ENCODE measurements at places on chromosomes 13 and 19.
A peak's percentile ranks its signal among the peaks of the same experiment; 100 is the strongest.

- DNase-seq: no peak
Observed at GRCh38 chr19:28046932-28047331, 1166.0 kb downstream of the UQCRFS1 start.

- DNase-seq: peak; percentile 42
Observed at GRCh38 chr19:12872941-12873890, 8.0 kb downstream of the DNASE2 start.

DNA sequence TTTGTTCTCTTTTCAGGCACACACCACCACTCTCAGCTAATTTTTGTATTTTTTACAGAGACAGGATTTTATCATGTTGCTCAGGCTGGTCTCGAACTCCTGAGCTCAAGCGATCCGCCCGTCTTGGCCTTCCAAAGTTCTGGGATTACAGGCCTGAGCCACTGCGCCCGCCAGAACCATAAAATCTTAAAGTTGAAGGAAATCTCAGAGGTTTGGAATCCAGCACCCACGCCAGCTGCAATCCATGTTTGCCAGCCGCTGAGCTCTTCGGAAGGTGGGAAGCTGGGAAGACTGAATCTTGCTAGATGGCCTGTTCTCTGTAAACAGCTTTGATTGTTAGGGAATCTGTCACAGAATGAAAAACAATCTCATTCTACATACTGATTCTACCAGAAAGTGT lies 38.5 kb downstream of the SPATA13 start:
- DNase-seq: no peak

DNA sequence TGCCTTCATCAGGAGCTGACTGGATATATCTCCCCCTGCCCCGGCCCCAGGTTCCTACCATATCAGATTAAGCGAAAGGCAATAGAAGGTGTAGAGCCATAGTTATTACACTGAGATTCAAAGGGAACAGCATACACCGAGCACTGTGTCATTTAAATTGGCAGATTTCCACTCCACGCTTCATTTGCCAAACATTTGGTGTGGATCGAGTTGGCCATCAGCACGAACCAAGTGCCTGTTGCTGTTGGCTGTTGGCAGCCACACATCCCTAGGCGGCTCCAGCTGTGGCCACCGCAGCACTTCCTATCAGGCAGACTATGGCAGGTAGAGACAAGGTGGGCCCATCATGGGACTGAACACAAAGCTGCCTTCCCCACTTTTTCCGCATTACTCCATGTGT lies 115.8 kb downstream of the CCNA1 start:
- no peak for DNase-seq

DNA sequence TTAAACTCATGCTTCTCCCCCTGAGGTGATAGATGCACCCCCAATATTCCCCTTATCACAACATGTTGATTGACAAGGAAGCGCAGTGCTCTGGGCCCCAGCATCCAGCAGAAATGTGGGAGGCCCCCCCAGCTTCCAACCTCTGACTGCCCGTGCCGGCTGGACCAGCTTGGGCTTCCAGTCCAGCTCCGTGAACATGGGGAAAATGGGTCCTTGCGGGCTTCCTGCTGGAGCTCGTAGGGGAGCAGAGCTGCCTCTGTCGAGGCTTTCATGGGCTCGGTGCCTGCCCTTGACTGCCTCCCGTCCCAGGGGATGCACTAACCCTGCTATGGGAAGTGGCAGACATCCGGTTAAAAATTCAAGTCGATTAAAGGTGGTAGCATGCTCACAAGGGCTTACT lies 188.9 kb downstream of the COL4A1 start:
- DNase-seq: no peak

GRCh38 chr13:113275387-113275786 lies 21.7 kb upstream of the LAMP1 start:
- DNase-seq: no peak

GRCh38 chr19:50693064-50693975 lies 26.3 kb downstream of the SHANK1 start:
- DNase-seq: no peak

DNA sequence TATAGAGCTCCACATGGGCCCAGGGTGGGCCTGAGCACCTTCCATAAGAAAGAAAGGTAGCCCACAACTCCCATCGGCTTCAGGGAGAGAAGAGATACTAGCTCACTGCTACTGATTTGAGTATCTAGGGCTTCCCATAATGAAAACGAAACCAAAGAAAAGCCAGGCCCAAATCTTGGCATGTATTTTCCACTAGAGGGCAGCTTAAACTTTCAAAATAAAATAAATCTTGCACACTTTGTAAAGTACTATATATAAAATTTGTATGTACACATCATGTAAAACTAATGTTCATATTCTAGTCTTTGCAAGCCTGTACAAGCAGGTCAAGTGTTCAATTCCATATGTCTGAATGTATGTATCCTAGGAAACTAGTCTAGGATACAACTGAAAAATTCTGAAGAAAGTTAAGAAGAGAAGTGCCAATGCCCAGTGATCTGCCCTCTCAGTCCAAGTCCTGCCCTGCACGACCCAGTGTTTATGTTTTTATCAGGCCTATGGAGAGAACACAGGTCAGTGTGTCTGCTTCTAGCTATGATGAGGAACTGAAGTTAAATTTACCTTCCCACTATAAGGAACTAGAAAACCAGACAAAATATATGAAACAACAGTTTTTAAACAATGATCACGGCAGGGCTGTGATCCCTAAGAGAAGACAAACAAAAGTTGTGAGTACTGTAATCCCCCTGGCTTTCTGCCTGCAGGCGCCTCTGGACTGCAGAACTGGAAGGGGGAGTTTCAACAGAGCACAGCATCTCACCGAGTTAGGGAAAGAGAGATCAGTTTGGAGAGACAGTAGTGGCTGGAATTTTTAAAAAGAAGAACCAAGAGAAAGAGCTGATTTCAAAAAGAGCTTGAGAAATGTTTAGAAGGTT lies 475.7 kb downstream of the UQCRFS1 start:
- no peak for DNase-seq

DNA sequence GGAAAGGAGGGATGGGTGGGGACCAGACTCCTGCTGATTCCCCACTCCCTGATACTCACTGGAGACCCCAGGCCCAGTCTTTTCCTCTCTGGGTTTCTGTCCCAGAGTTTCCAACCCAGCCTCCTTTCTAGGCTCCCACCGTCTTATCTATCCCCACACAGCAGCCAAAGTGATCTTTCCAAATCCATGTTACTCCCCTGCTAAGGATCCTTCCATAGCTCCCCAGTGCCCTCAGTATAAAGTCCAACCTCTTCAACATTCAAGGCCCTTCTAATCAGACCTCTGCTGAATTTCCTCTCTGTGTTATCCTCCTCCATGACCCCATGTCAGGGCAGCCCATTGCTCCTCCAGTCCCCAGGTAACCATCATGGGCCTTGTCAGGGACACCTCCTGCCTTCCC lies 1.3 kb upstream of the TGFB1 start:
- DNase-seq: no peak

DNA sequence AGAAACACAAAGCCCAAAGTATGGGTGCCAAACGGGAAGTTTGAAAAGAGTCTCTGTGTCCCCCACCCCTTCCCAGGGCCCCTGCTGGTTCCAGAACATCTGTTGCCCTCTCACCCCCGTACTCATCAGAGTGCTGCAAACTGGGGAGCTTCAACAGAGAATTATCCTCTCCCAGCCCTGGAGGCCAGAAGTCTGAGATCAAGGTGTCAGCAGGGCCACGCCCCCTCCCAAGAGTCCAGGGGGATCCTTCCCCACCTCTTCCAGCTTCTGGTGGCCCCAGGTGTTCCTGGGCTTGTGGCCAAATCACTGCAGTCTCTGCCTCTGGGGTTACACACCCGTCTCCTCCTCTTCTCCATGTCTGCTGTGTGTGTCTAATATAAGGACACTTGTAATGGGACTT lies 183.4 kb downstream of the PTPRS start:
- no peak for DNase-seq

GRCh38 chr19:5889288-5889971 lies 14.2 kb downstream of the NDUFA11 start:
- DNase-seq: no peak

GRCh38 chr19:48290401-48290770 lies 20.5 kb downstream of the ZNF114 start:
- DNase-seq: no peak

GRCh38 chr19:45475537-45476291 lies 7.9 kb downstream of the FOSB start:
- DNase-seq: no peak

DNA sequence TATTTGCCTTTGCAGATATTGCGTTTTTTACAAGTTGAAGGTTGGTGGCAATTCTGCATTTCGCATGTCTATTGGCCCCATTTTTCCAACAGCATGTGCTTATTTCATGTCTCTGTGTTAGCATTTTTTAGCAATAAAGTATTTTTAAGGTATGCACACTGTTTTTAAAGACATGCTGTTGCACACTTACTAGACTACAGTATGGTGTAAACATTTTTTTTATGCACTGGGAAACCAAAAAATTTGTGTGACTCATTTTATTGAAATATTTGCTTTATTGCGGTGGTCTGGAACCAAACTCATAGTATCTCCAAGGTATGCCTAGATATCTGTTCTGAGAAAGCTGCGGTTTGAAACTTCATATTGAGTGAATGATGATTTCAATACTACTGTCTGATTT lies 55.4 kb upstream of the RNF113B start:
- DNase-seq: no peak

DNA sequence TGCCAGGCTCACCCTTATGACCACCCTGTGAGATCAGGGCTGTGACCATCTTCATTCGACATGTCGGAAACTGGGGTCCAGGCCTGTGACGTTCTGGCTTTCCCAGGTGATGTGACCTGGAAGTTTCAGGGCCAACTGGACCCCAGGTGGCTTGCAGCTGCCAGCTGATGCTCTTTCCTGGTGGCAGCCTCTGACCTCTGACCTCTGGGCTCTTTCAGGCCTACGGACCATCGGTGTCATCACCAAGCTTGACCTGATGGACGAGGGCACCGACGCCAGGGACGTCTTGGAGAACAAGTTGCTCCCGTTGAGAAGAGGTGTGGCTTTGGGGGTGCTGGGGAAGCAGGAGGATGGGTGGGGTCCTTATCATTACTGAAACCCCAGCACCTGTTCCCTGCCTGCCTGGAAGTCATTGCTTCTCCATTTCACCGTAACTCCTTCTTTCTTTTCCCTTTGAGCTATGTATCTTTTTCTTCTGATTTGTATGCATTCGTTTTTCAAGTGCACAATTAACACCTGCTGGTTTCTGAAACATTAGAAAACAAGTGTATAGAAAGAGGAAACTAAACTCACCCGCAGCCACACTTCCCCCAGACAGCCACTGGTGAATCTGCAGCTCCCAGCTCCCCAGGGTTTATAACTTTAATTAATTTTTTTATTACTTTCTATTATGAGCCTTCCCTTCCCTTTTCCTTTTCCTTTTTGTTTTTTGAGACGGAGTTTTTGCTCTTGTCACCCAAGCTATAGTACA lies 58.9 kb downstream of the TMED1 start:
- DNase-seq: no peak

DNA sequence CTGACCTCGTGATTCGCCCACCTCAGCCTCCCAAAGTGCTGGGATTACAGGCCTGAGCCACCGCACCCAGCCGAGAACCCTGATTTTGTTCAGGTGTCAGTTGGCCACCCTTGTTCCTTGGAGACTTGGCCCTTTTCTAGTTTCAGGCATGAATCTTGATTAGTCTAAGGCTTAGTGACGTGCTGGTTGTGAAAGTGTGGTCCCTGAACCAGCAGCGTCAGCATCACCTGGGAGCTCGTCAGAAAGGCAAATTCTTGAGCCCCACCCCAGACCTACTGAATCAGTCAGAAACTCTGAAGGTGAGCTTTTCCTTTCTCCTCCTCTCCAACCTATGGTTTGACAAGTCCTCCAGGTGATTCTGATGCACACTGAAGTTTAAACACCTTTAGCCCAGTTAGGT lies 35.2 kb downstream of the CACNG6 start:
- DNase-seq: no peak

DNA sequence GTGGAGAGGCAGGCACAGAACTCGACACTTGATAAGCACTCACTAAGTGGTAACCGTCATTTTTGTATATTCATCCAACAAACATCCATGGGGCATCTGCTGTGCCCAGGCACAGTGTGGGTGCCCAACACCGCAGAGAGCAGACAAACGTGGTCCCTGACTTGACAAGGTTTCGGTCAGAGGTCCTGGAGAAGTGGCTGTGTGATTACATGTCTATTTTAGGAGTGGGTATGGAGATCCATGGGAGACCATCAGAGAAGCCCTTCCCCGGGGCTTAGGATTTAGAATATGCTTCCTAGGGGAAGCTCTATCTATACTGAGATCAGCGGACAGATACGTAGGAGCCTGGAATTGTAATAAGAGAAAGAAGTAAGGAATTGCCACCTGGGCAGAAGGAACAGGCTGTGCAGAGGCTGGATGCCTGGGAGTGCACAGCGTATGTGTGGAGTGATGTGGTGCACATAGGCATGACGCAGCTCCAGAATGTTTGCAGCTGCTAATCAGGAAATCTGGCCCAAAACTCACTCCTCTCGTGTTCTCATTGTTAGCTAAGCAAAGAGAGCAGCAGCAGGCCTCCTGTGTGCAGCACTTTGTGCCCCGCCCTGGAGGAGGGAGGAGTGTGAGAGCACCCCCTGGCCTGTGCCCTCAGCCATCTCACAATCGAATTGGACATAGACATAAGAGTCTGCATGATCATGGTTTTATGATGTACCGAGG lies 23.0 kb upstream of the IRS2 start:
- DNase-seq: no peak

GRCh38 chr13:93714171-93714570 lies 487.6 kb downstream of the GPC6 start:
- DNase-seq: no peak

DNA sequence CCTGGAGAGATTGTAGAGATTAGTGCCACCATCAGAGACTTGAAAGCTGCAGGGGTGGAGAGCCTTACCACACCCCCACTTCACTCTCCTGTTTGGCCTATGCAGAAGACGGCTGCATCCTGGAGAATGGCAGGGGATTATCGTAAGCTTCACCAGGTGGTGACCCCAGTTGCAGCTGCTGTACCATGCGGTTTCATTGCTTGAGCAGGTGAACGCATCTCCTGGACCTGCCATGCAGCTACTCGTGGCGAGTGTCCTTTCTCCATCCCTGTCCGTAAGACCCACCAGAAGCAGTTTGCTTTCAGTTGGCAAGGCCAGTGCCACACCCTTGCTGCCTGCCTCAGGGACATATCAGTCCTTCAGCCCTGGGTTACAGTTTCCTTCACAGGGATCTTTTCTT lies 21.2 kb downstream of the PPP5C start:
- peak; percentile 32 for DNase-seq

DNA sequence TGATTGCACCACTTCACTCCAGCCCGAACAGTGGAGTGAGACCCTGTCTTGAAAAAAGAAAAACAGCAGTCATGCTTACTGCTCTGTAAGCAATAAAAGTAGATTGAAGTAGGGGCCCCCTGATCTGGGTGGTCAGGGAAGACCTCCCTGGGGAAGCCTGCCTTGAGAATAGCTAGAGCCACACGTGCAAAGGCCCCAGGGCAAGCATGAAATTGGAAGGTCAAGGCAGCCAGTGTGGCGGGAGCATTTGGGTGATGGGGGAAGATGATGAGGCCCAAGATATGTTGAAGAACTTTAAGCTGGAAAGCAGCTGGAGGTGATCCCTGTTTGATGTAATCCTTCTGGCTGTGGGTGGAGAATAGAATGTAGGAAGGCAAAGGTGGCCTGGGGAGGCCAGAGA lies 104.4 kb downstream of the SIPA1L3 start:
- DNase-seq: no peak

- no peak for DNase-seq
Observed at GRCh38 chr19:38100589-38100988, 123.4 kb downstream of the DPF1 start.

All from NCI-H187 treated with DMSO at 0.1 percent for 48 hours (cell line).